ENCODE measurements at places on chromosomes 6 and 20.

GRCh38 chr6:113110211-113110610 lies 746.9 kb upstream of the MARCKS start:
- no peak for DNase-seq

DNA sequence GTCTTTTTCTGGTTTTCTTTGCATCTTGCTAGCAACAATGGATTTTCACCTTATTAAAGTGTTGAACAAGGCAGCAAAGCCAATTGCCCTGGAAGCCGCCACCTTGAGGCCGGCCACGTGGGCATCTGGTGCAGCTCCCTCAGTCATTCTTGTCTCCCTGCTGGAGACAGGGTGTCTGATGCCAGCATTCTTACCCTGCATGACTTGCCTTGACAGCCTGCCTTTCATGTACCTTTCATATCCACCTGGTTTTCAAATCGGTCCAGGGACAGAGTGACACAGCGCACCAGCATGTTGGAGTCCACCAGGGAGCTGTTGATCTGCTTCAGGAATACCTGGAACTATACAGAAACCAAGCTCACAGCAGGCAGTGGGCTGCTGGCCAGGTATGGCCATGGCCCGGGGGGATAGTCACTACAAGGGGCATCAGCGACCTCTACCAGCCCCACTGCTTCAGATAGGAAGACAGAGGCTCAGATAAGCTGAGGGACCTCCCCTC lies 49.8 kb downstream of the MYH7B start:
- DNase-seq, result no peak

DNA sequence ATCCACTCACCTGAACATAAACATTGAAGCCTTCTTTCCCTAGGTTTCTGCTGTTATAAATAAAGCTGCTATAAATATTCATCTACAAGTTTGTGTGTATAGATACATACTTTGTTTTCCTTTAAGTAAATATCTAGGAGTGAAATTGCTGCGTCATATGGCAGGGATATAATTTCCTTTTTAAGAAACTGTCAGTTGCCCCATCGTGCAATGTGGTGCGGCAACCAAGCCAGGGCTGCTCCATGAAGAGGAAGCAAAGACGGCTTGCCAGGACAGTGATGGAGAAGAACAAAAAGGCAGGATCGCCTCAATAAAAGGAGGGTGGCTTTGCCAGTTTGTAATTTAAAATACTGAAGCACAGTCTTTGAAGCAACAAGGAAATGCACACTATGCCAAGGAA lies 36.6 kb downstream of the CITED2 start:
- no peak for DNase-seq

DNA sequence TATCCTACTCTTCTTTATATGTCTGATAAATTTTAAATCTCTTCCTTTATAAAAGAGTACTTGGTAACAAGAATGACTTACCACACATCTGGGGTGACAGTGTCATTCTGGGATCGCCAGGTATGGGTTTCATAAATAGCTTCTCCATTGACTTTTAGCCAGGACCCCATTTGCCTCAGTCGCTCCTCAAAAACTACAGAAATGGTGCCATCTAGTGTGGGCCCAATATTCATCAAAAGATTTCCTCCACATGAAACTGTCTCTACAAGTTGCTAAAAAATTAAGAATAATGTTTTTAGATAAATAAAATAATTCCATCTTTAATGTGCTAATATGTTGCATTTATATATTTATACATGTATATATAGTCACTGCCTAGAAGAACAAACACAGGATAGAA lies 9.7 kb downstream of the FUCA2 start:
- no peak for DNase-seq

GRCh38 chr6:158481690-158482473 lies 78.0 kb upstream of the TMEM181 start:
- no peak for DNase-seq

DNA sequence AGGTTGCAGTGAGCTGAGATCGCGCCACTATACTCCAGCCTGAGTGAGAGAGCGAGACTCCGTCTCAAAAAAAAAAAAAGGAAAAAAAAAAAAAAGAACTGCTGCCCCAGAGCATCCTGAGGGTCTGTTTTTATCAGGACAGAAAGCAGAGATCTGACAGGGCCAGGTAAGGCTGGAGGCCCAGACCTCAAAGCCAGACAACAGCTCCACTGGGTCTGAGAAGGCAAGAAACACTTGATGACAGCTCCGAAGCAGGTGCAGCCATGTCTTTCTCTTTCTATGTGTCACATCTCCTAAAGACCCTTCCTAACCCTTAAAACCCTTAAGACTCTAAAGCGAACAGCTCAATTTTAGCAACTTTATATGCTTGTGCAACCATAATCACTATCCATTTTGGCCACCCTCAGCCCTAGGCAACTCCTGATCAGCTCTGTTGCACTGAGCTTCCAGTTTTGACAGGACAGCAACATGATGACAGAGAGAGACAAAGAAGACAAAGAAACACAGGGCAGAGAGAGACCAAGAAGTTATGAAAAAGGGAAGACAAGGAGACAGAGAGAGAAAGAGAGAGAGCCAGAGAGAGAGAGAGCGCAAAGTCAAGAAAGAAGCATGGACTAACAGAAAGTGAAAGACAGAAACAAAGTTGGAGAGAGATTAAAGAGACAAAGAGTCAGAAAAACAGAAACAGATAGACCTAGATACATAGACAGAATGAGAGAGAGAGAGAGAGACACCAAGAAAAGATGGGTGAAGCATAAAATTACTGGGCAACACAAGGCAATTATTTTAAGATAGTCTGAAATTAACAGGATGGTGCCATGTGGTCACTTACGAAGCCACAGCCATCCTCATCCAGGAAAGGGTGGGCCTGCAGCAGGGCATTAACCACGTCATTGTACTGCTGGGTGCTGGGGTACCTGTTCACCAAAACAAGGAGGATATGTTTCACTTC lies 39.2 kb downstream of the SAMD3 start:
- no peak for DNase-seq

DNA sequence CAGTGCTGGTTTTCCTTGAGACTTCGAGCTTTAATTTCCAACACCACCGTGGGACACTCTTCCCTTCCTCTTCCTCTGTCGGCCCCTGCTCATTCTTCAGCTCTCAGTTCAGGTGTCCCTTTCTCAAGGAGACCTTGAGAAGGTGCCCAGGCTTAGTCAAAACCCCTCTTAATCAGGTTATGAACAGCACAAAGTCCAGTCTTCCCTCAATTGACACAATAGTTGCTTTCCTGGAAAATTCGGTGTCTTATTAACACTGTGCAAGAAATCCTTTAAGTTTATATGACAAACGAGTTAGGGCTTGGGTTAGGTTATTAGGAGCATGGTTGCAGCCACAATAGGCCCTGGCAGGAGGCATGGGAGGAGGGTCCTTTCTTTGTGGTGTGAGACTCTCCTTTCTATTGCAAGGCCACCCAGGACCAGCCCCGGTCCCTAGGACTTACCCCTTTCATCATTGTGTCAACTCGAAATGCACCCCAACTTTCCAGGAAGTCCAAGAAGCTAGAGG lies 1.5 kb upstream of the NSFL1C start:
- DNase-seq, result no peak

- DNase-seq, result no peak
Observed at GRCh38 chr20:57422254-57422653, 31.1 kb downstream of the RBM38 start.

GRCh38 chr6:14924126-14925024 lies 321.5 kb upstream of the JARID2 start:
- DNase-seq, result no peak

DNA sequence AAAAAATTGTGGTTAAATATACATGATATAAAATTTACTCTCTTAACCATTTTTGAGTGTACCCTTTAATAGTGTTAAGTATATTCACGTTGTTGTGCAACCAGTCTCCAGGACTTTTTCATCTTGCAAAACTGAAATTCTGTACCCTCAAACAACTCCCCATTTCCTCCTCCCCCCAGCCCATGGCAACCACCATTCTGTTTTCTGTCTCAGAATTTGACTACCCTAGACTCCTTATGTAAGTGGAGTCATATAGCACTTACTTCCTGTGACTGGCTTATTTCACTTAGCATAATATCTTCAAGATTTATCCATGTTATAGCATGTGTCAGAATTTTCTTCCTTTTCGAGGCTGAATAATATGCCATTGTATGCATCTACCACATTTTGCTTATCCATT lies 5.1 kb downstream of the VPS16 start:
- no peak for DNase-seq

DNA sequence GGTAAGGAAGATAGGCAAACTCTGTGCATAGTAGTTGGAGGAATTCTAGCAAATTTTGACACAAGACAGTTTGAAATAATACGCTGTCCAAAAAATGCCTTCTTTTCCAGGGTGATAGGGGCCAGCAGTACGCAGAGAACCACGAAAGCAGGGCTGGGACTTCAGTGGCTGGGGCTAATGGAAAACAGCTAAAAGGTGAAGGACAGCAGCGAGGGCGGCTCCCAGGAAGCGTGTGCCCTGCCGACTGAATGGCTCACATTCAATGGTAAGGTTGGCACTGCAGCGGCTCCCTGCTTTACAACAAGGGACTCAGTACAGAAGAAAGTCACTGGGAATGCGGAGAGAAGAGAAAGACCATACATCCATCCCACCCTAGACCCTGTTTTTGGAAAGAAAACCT lies 131.1 kb downstream of the MYLK4 start:
- DNase-seq, result no peak

GRCh38 chr6:26156850-26157250 lies 69.6 kb downstream of the HFE start:
- no peak for DNase-seq

DNA sequence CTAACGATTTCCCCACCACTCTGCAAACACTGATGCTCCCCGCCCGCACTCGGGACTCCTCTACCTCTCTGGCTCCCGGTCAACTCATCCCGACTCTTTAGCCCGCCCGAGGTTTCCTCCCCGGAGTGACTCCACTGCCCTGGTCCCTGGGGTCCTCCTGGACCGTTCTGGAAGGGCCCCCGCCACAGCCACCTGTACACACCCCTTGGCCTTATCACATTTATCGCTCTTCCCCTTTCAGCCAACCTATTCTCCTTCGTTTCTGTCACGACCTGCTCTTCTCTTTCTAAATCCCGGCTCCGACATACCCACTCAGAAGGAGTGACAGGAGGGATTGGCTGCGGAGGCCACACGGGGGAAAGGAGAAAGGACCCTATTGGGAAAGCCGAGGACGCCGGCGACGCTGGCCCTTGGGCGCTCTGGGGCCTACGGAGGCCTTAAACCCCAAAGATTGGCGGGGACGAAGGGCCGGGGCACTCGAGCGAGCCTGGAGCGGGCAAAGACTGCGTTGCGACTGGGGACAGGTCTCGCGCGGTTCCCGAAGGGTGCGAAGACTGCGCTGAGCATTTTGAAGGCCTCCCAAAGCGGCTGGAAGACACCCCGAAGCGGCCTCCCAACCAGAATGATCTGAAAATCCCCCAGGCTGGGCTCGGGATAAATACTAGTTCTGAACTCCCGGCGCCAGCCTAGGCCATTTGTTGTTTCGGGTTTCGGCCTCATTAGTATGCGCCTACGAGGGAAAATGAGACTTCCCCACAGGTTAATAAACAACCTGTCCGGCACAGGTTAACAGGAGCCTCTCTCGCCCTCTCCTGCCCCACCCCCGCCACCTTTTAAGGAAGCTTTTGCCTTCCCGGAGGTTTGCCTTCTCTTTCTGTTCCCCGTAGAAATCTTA lies 9.2 kb downstream of the SIM1 start:
- peak; percentile 79 for DNase-seq

- DNase-seq, result peak; percentile 3
Observed at GRCh38 chr6:117168296-117169063, 96.9 kb upstream of the VGLL2 start.

GRCh38 chr6:62192593-62192992 lies 93.4 kb downstream of the KHDRBS2 start:
- DNase-seq, result no peak

GRCh38 chr6:66429210-66429609 lies 722.2 kb upstream of the EYS start:
- DNase-seq, result no peak

DNA sequence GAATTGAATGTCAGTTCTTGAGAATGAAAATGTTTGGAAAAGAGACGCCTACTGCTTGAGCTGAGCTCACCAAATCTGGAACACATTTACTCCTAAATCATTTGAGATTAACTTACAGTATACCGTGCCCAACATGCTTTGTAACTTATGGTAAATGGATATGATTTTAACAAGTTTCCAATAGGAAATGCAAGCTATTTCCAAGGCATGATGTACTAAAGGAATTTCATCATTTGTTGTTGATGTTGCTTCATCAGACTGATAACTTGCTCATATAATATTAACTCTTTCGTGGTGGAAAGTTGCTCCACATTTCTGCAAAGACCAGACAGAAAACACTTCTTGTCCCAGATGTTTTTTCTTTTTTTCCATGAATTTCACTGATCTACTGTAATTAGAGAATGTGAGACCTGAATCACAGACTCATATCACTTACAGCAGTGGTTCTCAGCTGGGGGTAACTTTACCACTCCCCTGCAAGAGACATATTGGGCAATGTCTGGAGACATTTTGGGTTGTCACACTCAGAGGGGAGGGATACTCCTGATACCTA lies 116.6 kb upstream of the TRAF3IP2 start:
- no peak for DNase-seq

- no peak for DNase-seq
Observed at GRCh38 chr20:13839421-13840092, 54.7 kb downstream of the NDUFAF5 start.

- no peak for DNase-seq
Observed at GRCh38 chr6:34170346-34170745, 24.5 kb upstream of the GRM4 start.

DNA sequence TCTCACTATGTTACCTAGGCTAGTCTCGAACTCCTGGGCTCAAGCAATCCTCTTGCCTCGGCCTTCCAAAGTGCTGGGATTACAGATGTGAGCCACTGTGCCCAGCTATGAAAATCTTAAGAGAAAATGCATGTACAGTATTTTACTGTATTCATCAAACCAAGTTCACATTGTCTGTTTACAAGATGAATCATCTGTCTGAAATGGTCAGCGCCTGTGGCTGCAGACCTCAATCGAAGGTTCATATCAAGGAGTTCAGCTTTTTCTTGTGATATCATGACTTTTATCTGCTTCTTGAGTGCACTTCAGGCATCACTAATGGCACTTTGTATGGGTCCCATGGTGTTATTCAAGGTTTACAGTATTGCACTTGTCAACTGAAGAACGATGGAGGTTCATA lies 155.1 kb downstream of the SLC16A10 start:
- no peak for DNase-seq

DNA sequence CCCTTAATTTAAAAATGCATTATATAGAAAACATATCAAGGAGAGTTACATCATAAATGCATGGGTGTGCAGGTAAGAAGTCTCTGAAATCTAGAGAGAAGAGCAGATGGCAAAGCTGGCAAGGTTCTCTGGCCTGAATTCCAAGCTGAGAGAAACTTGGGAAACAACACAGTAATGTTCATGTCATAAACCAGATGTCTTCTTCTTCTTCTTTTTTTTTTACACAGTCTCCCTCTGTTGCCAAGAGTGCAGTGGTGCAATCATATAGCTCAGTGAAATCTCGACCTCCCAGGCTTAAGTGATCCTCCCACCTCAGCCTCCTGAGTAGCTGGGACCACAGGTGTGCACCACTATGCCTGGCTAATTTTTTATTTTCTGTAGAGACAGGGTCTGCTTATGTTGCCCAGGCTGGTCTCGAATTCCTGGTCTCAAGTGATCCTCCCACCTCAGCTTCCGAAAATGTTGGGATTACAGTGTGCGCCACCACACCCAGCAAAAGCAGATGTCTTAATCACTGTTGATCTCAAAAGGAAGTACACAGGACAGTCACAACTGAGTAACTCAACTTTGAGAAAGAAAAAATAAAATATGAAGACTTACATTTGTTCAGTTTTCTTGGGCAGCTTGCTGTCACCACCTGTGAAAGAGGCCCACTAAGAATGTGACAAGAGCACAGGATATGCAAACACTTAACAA lies 77.3 kb downstream of the DNAAF9 start:
- no peak for DNase-seq

- DNase-seq, result no peak
Observed at GRCh38 chr20:40410028-40410427, 279.0 kb downstream of the MAFB start.

GRCh38 chr6:137261761-137262160 lies 42.6 kb upstream of the IFNGR1 start:
- no peak for DNase-seq
